Jurkat, Clone E6-1 (cell line): ENCODE measurements at places on chromosomes 7 and 10.

GRCh38 chr10:123642697-123643096, 23.5 kb upstream of the GPR26 start:
- no peak for DNase-seq

- DNase-seq: no peak
These were observed 13.8 kb upstream of the LMOD2 start for GRCh38 chr7:123641901-123642300.

DNA sequence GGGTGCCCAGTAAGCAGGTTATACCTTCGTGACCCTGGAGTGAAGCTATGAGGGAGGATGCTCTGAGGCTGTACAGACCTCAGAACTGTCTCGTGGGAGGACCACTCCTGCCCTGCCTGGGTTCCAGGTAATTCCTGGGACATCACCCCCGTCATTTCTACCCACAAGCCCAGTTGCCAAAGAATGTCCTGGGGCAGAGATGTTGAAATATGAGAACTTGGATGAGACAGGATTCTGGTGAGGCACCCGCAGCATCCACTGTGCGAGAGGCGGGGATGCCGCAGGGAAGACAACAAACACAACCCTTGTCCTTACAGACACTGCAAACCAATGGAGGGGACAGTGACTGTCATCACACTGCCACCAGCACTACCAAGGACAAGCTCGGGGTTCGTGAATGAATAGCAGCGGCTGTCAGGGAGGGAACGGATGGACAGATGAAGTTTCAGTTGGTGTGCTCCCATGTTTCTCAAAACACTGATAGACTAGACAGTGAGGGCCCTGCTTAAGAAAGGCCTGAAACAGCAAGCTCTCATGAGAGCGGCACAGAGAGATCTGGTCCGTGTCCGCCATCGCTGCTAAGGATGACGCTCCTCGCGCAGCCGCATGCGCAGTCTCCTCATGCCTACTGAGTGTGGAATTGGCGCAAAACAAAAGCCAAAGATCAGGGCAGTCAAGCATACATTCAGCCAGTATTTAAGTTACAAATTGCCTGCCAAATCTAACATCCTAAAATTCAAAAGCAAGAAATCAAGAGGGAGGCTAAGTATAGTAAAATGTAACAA, 82.0 kb upstream of the RHEB start:
- no peak for DNase-seq

DNA sequence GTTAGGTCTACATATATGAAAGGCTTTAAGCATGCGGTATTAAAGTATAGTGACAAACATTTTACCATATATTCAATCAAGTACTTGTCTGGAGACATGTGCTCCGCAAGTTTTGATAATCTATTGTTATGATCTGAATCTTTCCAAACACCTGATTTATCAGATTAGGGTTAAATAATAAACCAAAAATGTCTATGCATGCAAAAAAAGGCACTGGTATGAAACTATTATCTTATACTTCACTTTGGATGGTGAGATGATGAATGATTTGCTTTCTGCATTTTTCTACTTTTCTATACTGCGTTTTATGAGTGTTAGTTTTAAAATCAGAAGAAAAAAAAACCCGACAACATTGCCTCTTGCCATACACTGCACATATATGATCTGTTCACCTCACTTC, 37.8 kb upstream of the FAM133B start:
- no peak for DNase-seq

DNA sequence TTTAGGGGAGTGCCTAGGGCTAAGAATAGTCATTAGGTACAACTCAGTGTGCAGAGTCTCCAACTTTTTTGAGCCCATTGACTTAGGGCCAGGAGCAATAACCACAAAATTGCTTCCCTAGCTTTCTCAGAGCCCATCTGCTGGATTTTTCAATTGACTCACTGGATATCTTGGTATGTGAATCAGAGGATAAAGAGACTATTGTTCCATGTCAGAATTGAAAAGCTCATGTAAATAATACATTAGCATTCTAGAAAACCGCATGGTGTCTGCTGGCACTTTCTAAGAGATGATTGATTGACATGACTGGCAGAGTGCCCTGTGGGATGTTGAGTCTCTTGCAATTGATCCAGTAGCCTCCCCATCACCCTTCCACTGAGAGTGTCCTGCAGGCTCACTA, 246.2 kb downstream of the CCDC7 start:
- no peak for DNase-seq

- no peak for DNase-seq
These were observed 60.4 kb upstream of the NCAPG2 start for GRCh38 chr7:158765020-158765419.

DNA sequence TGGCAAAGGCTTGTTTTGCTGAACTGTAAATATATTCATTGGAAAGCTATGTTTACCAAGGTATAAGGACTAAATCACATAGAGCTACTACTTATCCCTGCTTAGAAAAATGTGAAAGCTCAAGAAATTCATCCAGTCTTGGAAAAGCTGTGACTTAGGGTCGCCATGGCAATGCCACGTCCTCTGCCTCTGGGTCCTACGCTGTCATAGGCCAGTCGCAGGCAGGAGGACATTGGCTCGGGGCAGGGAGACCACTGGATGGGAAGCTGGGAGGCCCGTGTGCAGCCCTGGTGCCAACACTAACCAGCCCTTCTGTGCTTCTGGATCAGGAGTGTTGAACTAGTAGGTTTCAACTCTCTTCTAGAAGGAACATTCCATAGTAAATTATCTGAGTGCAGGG, 67.3 kb upstream of the PDZD8 start:
- DNase-seq: no peak

DNA sequence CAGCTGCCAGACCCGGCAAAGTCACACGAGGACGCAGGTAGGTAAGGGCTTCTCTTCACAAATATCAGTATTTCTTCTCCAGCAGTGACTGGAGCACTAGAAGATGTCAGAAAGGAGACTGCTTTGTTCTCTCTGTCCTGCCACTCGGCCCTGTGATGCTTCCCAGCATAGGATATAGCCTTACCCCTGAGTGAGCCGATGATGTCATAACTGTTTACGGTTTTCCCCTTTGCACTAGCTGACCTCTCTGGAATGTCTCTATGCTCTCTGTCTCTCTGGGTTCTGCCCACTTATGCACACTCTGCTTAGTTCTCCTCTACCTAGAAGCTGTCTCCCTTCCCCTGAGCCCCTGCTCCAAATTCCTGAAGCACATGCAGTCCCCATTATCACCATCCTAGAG, 167.5 kb upstream of the PODXL start:
- DNase-seq: no peak

- DNase-seq: no peak
These were observed 472.5 kb upstream of the SEMA3D start for GRCh38 chr7:85659364-85659763.

- no peak for DNase-seq
These were observed 207.2 kb upstream of the ADARB2 start for GRCh38 chr10:1944487-1944886.

GRCh38 chr10:52437205-52437646, 123.1 kb downstream of the DKK1 start:
- no peak for DNase-seq

- no peak for DNase-seq
These were observed 11.6 kb downstream of the ADCK2 start for GRCh38 chr7:140684066-140684950.

- DNase-seq: no peak
These were observed 106.2 kb downstream of the SNX10 start for GRCh38 chr7:26397796-26398426.

- DNase-seq: no peak
These were observed 52.0 kb upstream of the PRKAR2B start for GRCh38 chr7:106992511-106992910.

- no peak for DNase-seq
These were observed 20.2 kb upstream of the PPIF start for GRCh38 chr10:79327090-79327457.

DNA sequence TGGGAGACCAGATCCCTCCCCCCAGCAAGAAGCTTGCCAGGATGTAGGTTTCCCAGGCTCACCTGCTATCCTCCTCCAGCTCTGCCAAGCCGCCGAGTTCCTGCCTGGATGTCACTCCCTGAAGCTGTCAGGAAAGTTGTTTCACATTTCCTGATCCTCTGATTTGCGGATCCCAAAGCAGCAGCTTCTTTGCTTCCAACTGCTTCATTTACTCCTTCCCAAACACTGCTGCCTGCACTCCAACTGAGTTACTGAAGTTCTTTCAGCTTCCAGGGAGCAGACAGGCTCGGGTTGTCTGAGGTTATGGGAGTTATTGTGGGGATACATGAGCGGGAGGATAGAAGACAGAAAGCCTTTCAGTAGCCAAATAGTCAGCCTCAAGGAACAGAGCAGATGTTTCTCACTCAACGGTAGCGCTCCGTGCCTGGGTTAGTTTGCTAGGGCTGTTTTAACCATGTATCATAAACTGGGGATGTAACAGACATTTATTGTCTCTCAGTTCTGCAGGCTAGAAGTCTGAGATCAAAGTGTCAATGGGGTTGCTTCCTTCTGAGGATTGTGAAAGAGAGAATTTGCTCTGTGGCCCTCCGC, 516.0 kb downstream of the REEP3 start:
- DNase-seq: no peak

DNA sequence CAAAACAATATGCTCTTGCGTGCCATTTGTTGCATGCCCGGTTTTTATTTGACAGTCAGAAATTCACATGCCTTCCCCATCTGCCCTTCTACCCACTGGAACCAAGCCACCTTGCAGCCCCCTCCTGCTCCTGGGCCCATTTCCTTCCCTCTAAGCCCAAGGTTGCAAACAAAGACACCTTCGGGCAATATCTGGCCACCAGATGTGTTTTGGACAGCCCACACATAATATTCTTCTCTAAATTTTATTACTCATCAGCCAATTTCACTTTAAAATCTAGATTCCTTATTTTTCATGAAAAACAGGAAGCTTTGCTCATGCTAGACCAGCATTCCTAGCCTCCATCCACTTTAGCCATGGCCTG, 18.2 kb upstream of the C10orf105 start:
- no peak for DNase-seq

DNA sequence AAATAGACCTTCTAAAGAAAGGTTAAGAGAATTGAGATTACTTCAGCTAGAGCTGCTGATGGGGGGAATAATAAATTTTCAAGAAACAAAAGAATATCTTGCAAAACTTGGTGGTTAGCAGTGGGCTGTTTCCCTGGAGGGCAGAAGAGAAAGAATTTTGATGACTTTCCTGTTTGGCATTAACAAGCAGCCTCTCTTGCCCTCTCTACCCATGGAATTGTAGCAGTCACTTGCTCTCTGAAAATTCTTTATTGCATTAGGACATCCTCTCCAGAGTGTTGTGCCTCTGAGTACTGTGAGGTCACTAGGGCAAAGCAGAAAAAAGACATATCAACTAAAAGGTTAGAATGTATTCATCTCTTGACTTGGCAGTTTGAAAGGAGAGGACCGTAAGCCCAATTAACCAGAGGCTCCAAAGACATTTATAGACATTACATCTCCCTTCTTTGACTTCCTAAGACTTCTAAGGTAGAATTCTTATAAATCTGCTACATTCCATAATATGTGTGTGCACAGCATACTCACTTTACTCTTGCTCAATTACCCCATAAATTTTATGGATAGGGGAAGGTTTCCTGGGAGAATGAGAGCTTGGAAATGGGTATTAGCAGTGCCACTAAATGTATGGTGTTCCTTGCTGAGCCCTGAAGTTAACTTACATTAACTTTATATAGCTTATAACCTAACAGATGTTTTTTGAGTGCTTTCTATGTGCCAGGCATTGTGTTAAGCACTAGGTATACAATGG, 215.3 kb downstream of the KIF20B start:
- no peak for DNase-seq

DNA sequence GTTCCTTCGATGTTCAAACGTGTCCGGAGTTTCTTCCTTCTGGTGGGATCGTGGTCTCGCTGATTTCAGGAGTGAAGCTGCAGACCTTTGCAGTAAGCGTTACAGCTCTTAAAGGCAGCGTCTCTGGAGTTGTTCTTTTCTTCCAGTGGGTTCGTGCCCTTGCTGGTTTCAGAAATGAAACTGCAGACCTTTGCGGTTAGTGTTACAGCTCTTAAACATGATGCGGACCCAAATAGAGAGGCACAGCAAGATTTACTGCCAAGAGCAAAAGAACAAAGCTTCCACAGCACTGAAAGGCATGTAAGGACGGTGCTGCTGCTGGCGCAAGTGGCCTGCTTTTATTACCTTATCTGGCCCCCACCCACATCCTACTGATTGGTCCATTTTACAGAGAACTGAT, 931.4 kb downstream of the IPMK start:
- no peak for DNase-seq

- DNase-seq: no peak
These were observed 212.3 kb upstream of the ZMIZ1 start for GRCh38 chr10:78856421-78856820.

DNA sequence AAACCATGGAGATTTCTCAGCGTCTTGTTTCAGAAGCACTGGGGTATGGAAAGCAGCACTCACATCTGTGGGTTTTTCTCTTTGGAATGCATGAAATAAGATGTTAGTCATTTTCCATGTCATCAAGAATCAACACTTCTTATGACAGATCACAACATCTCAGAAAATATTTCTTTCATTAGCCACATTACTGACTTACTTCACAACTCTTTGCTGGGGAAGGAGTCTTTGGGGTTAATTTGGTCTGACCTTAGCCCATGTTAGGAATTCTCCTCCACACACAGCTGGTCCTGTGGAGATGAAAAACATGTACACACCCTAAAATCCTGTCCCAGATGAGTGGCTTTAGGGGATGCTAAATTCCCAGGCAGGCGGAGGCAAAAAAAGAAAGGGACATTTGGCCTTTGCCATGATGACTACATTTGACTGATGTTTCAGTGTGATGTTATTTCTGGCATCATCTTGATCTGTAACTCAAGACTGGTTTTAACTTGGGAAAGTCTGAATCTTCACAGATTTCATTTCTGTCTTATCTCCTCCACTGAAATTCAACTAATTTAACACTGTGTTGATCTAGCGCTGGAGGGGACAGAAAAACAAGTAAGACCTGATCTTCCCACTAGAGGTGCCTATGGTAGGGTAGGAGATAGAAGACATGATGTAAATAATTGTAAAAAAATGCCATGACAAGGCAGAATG, 363.2 kb downstream of the PRPF18 start:
- no peak for DNase-seq

GRCh38 chr10:111560027-111560426, 483.2 kb downstream of the ADRA2A start:
- DNase-seq: no peak

GRCh38 chr10:88820748-88821401, 18.3 kb downstream of the LIPM start:
- no peak for DNase-seq

- no peak for DNase-seq
These were observed 114.5 kb downstream of the PTPN20 start for GRCh38 chr10:47025540-47026300.

GRCh38 chr10:101014966-101015581, 15.5 kb downstream of the LZTS2 start:
- no peak for DNase-seq

- no peak for DNase-seq
These were observed 28.9 kb downstream of the PHYH start for GRCh38 chr10:13270877-13271551.

- DNase-seq: no peak
These were observed 57.6 kb downstream of the LRRTM3 start for GRCh38 chr10:66983475-66983818.

- DNase-seq: no peak
These were observed 168.7 kb downstream of the GNAI1 start for GRCh38 chr7:80303315-80303714.

- DNase-seq: no peak
These were observed 203.1 kb upstream of the PCLO start for GRCh38 chr7:83365746-83366145.

- no peak for DNase-seq
These were observed 296.3 kb upstream of the NPSR1 start for GRCh38 chr7:34361663-34362250.
